AG08396 (cell line): ENCODE measurements at places on chromosomes 2 and 18.
A peak's percentile ranks its signal among the peaks of the same experiment; 100 is the strongest.

DNA sequence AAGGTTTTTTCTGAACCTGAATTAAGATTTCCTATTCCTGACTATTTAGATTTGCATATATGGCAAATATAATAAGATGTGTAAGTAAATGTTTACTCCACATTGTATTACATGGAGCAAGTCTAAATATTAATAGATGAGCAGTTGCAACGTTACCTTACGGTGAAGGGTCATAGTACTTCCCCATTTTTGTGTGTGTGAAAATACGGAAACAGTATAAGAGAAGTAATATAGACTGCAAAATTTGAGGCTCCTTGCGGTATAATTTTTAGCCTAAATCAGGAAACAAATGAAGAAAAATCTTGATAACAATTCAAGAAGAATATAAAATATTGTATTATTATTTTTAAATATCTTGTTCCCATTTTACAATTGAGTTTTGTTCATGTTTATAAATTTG, 434.2 kb downstream of the GRB14 start:
- DNase-seq = no peak

- DNase-seq = no peak
Observed at GRCh38 chr2:205696331-205696926, 14.1 kb downstream of the NRP2 start.

DNA sequence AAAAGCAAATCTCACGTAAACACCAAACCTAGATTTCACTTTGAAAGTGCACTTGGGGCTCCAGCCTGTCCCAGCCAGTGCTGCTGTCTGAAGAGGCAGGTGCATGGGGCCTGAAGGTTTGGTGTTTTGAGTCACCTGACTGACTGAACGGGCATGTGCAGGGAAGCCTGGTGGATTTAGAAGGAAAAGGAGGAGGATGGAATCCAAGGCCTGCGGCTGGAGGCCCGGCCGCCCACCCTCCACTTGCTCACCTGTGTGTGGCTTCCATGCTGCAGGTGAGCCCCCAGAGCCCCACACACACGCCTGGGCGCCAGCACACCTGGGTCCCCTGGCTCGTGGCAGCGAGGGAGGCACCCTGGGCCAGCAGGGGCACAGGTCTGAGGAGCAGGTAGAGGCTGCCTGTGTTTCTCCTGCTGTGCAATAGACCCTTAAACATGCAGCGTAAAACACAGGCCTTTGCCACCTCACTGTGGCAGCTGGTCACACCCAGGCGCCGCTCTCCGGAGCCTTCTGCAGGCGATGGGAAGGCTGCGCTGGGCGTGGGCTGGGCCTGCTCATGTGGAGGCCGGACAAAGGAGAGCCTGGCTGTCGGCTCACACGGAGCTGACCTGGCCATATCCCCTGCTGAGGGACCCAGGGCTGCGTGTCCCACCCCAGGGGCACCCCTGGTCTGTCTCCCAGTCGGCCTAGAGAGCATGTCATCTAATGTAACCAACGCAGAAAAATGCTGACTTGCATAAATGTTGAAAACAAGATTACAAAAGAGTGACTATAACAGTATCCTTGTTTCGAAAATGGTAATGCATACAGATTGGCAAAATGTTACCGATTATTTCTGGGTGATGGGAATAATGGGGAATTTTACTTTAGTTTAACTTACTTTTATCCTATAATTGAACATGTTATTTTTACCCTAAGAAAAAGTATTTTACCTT, 71.3 kb downstream of the TMEM18 start:
- DNase-seq = no peak

- no peak for DNase-seq
Observed at GRCh38 chr2:46780411-46780800, 135.2 kb downstream of the MCFD2 start.

DNA sequence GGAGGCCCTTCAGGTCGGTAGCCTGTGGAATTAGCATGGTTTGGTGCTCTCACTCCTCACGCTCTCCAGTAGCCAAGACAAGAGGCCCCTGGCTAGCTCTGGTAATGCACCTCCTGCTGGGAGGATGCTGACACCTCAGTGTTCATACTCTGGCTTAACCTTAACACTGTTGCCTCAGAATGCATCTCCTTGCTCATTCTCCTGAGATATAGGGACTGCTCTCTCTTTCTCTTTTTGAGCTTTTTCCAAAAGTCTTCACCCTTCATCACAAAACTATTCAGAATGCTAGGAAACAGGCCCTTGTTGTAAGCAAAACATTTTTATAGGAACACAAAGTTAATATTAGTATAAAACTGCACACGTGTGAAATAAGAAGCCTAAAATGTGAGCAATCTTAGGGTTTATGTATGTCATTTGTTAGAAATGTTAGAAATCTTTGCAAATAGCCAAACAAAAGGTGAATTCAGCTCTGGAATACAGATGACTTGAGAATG, 17.3 kb upstream of the IMPA2 start:
- DNase-seq = peak; percentile 68

DNA sequence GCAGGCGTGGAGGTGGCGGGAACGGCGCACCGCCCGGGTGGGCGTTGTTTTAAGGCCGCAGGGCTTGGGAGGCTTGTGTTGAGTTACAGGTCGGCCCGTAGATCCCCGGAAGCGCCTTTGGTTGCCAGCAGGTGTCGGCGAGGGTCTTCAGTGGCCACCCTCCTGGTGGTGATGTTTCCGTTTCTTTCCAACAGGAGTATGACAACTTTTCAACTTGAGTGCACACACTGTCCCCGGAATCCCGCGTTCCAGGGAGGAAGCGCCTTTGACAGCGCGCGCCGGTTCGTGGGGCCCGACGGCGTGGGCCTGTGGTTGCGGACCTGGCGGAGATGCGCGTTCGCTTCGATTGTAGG, 1.0 kb upstream of the HDAC4 start:
- peak; percentile 50 for DNase-seq

GRCh38 chr2:129611471-129611870, 368.0 kb upstream of the RAB6C start:
- DNase-seq = no peak

- DNase-seq = no peak
Observed at GRCh38 chr2:9087121-9087681, 83.7 kb upstream of the MBOAT2 start.

DNA sequence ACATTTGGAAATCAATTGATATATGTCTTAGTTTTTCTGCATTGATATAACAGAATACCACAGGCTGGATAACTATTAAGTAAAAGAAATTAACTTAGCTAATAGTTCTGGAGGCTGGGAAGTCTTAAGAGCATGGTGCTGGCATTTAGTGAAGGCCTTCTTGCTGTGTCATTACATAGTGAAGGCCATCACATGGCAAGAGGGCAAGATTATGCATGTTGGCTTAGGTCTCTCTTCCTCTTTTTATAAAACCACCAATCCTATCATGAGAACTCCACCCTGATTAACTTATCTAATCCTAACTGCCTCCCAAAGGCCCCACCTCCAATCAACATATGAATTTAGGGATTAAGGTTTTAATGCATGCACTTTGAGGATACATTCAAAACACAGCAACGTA, 225.5 kb upstream of the VRK2 start:
- DNase-seq = no peak
